Cardiac septum (tissue), 1 donor: ENCODE measurements at places on chromosomes 4 and X. TPM values are rescaled to one million over a fixed set of nuclear protein-coding genes. Genes with fewer than 3 reads are reported as not detected.

DNA sequence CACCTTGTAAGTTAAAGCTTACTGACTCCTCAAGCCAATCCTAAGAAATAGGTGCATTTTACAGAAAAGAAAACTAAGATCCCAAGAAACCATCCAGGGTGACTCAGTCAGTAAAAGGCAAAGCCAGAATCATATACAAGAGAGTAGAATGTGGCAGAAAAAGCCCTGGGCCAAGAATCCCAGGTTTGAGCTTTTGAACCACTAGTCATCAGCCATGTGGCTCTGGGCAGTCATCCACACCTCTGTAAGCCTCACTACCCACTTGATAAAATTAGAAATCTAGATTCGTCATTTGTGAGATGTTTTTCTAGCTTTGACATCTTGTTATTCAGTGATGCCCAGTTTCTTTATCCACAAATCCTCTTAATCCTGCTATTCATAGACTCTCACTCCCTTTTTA is 122.2 kb upstream of the PDE5A start:
- no peak for DNase-seq

GRCh38 chr4:142528433-142528832 is 317.7 kb downstream of the INPP4B start:
- DNase-seq, result no peak

DNA sequence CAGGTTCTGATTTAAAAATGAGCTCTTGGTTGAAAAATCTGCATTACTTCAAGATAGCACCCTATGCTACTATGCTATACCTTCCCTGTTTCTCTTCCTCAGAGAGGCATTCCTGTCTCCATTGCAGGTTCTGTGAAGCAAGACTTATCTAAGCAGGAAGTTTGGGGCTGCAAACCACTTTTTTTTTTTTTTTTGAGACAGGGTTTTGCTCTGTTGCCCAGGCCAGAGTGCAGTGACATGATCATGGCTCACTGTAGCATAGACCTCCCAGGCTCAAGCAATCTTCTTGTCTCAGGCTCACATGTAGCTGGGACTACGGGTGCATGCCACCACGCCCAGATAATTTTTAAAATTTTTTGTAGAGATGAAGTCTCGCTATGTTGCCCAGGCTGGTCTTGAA is 4.0 kb upstream of the CCNG2 start:
- DNase-seq, result no peak

DNA sequence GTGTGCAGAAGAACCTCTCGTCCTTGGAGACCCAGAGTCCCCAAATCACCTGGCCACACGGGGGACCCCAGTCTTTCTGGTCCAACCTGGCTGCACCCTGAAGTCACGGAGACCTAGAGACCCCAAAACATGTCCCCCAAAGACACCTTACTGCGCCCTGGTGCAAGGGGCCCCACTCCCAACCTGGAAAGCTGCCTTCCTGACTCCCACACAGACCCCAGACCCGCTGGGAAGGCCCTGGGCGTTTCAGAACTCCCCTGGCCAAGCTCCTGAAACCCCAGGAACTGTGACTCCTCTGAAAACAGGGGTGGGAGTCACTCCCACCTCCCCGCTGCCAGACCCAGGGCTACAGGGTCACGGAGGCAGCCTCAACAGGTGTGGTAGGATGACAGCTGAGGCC is 12.7 kb upstream of the SHOX start:
- DNase-seq, result no peak

- no peak for DNase-seq
These were observed 27.6 kb downstream of the NUDT6 start for GRCh38 chr4:122894827-122895226.

DNA sequence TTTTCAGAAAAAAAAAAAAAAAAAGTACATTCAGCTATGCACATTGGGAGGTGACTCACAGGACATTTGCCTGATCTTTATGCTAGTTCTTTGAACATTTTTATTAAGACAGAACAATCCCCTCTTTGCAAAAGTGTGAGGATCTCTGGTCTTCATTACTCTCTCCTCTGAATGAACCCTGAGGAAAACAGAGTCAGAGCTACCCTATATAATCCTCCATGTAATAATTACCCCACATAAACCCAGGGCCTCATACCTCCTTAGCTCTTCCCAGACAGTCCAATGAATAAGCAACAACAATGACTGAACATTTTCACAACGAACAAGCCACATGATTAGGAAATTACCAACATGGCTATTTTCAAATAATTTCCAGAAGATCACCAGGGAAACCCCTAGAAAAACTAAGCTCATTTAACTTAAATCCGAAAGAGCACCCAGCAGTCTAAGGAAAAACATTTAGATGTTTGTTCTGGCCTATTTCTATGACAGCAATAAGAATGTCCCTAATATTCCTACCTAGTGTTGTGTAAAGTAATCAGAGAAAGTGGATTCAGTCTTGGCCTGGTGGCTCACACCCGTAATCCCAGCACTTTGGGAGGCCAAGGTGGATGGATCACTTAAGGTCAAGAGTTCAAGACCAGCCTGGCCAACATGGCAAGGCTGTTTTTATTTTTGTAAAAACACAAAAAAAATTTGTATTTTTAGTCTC is 37.8 kb downstream of the TBC1D9 start:
- no peak for DNase-seq

GRCh38 chrX:153692611-153693156 is 5.0 kb downstream of the SLC6A8 start:
- DNase-seq, result no peak

- DNase-seq, result no peak
These were observed 18.7 kb upstream of the ZNF157 start for GRCh38 chrX:47351706-47352105.

DNA sequence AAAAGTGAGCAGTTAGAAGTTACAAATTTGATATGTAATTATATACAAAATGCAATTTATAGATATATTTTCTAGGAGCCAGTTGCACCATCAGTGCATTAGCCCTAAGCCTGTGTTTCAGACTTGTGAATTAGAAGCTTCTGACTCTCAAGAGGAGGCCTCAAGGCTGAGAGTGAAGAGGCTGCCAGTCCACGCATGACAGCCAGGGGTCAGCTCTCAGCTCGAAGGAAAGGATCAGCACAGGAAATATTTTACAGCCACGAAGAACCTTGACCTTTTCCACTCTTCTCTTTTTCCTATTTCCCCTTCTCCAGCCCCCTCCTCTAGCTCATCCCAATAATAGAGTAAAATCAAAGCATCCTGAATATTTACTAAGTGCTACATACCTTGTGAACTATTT is 642.4 kb downstream of the TRIML1 start:
- DNase-seq, result no peak

DNA sequence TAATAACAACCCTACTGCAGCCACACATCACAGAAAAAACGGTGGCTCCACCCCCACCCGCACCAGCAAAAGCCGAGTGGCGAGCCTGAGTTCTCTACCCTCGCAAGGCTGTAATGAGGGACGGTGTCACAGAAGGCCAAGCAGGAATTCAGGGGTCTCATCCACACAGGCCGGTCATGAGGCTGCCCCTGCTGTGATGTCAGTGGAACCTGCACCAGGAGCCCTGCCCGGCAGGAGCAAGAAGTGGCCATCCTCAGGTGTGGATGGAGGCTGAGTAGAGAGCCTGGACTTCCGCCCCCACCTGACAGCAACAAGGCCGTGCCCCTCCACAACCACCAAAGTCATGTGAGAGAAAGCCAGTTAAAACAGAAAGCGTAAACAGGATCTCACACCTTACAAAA is 20.6 kb downstream of the LYAR start:
- no peak for DNase-seq

GRCh38 chr4:175562111-175562510 is 250.0 kb downstream of the GPM6A start:
- DNase-seq, result no peak

DNA sequence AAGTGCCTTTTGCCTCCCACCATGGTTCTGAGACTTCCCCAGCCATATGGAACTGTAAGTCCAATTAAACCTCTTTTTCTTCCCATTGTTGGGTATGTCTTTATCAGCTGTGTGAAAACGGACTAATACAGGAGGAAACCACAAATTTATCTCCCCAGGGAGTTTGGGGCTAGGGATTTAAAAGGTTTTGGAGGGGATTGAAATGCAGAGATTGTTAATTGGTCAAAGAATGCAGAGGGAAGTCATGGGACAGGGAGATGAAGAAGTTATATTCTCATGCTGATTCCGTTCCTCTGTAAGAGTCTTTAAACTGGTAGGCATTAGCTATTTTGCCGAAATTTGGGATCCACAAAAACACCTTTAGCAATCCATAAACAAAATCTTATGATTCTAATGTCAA is 57.9 kb downstream of the TKTL2 start:
- DNase-seq, result no peak

DNA sequence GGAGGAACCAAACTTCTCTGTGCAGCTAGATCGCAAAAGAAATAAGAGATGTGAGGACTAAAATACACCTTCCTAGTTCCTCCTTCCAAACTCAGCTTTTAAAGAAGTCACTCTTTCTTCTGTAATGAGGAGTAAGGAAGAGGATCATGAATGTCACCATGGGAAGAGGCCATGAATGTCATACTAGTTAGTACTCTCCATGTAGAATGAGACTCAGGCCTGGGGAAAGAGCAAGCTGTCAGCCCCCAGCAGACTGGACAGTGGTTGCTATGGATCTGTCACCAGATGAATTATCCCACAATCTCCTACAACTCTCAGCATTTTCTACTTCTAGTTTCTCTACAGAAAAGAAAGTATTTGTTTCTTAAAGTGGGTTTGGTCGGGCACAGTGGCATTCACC is 57.1 kb upstream of the PRDM8 start:
- no peak for DNase-seq

CDX4 gene
- total RNA-seq, result not detected

SEPSECS gene
- total RNA-seq, result 6.6 TPM

DOCK11 gene
- total RNA-seq, result 3.8 TPM

KLKB1 gene
- total RNA-seq, result 0.89 TPM

SPANXD gene
- total RNA-seq, result not detected

DMRTC1 gene
- not detected for total RNA-seq
